ENCODE measurements at places on chromosomes 13 and 19.
A peak's percentile ranks its signal among the peaks of the same experiment; 100 is the strongest.

DNA sequence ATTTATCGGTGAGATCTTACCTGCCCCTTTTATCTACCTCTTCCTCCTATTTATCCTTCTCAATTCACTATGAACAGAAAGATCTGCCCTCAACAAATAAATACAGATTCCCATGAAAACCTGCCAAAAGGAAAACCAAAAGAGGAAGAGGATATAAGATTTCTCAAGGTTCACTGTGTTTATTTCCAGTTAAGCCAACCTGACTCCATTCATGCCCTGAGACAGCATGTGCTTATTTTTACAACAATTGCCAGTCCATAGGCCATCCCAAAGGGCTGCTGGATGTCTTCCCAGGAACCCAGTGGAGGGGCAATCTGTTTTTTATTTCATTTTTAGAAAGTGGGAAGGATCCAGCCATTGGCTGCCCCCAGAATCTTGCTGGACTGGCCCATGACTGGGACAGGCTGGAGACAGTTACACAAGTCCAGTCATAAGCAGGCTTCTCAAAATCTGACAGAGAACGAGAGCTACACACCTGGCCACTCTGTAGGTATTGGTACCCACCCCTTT, 209.1 kb downstream of the IRS2 start:
- no peak for DNase-seq

GRCh38 chr19:8887364-8887763, 55.2 kb downstream of the MBD3L1 start:
- no peak for DNase-seq

GRCh38 chr13:113422807-113423519, 30.3 kb downstream of the ADPRHL1 start:
- no peak for DNase-seq

GRCh38 chr19:50728084-50728737, 5.0 kb downstream of the CLEC11A start:
- peak; percentile 96 for DNase-seq

- DNase-seq: peak; percentile 91
Observed at GRCh38 chr19:861756-862580, 2.5 kb downstream of the CFD start.

GRCh38 chr13:64248371-64249065, 2832.9 kb upstream of the PCDH20 start:
- DNase-seq: no peak

- DNase-seq: no peak
Observed at GRCh38 chr13:33218020-33218419, 67.5 kb downstream of the STARD13 start.

DNA sequence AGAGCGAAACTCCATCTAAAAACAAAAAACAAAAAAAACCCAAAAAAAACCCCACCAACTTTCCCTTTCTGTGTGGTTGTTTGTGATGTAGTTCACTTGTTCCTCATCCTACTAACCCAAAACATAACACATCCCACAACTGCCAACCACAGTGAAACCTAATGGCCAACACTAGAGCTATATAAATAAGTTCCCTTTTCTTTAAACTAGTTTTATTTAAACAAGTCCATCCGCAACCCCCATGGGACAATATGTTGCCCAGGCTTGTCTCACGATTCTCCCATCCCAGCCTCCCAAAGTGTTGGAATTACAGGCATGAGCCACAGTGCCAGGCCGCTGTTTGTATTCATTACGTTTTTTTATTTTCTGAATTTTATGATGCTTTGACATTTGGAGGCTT, 71.2 kb upstream of the ADGRE5 start:
- DNase-seq: no peak

GRCh38 chr13:33679658-33680012, 138.3 kb upstream of the RFC3 start:
- DNase-seq: no peak

All from hematopoietic multipotent progenitor cell treated with erythropoietin and hydrocortisone succinate and interleukin-3 and kit ligand, for 6 days (in vitro differentiated cells).